ENCODE measurements at places on chromosomes 3 and 15. TPM values are rescaled to one million over a fixed set of nuclear protein-coding genes. Genes with fewer than 3 reads are reported as not detected.

Gene CCK
- total RNA-seq, result not detected

Gene FEZF2
- total RNA-seq, result not detected

Gene KCNH8
- not detected for total RNA-seq

Gene APBA2
- total RNA-seq, result 66.0 TPM

Gene TTC14
- 95.3 TPM for total RNA-seq

Gene CCDC54
- not detected for total RNA-seq

- H3K4me1 ChIP-seq, result peaks cover 6% of the 10 kb centered on the region
- DNase-seq, result no peak
- no peak overlapping the region for H3K4me3 ChIP-seq
- no peak overlapping the region for H3K27ac ChIP-seq
Measured at GRCh38 chr3:52851348-52851747, 16.5 kb upstream of the MUSTN1 start.

DNA sequence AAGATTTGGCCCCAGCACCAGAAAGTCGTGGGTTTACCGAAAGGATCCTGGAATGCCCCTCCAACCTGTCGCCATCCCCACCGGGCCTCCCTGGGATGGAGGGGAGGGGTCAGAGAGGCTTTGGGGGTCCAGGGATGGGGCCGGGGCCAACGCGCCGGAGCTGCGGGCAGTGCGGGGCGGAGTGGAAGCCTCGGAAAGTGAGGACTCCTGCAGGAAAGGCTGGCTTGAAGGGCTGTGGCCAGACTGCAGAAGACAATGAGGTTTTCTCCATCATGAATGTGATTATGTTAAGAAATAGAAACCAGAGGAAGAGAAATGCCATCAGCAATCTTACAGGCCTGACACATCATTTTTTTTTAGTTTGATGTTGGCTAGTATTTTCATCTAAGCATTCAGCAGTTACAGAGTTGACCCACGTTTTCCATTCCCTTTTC, 738 bp downstream of the YEATS2 start:
- DNase-seq, result peak; percentile 60
- peaks cover 14% of the 10 kb centered on the region for H3K36me3 ChIP-seq
- H3K4me1 ChIP-seq, result peaks cover 34% of the 10 kb centered on the region
- H3K4me3 ChIP-seq, result peak overlapping the region; percentile 90

- peaks cover 29% of the 10 kb centered on the region for H3K27me3 ChIP-seq
- no peak overlapping the region for H3K27ac ChIP-seq
- H3K4me1 ChIP-seq, result no peaks in the 10 kb centered on the region
- no peaks in the 10 kb centered on the region for H3K36me3 ChIP-seq
- no peak overlapping the region for H3K4me3 ChIP-seq
Measured at GRCh38 chr15:38408576-38408975, 45.4 kb upstream of the FAM98B start.

GRCh38 chr3:17936736-17937480, 194.5 kb upstream of the TBC1D5 start:
- DNase-seq, result no peak
- H3K4me3 ChIP-seq, result no peak overlapping the region
- H3K27me3 ChIP-seq, result peaks cover 12% of the 10 kb centered on the region
- H3K27ac ChIP-seq, result no peak overlapping the region

- H3K4me3 ChIP-seq, result no peak overlapping the region
- peaks cover 29% of the 10 kb centered on the region for H3K27me3 ChIP-seq
- DNase-seq, result no peak
- no peaks in the 10 kb centered on the region for H3K4me1 ChIP-seq
- no peaks in the 10 kb centered on the region for H3K36me3 ChIP-seq
Measured at GRCh38 chr3:171620825-171621434, 160.7 kb upstream of the TNIK start.

DNA sequence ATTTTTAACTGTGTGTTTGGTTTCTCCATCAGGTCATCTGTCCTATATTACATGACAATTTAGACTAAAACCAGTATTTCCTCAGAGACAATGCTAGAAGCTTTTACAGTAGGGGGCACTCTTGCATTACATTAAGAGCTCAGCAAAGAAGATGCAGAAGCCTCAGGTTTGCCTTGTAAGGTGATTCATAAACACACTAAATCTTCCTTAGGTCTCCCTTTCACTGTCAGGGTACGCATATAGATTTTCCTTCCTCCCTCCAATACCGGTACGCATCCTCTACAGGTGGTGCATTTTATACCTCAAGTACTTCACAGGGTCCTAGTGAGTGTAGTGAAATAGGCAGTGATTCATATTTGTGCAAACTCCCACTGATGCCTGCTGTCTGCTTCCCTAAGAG, 46.5 kb downstream of the CD86 start:
- peaks cover 14% of the 10 kb centered on the region for H3K4me1 ChIP-seq
- no peak for DNase-seq
- H3K36me3 ChIP-seq, result no peaks in the 10 kb centered on the region
- H3K4me3 ChIP-seq, result no peak overlapping the region
- no peaks in the 10 kb centered on the region for H3K27me3 ChIP-seq

GRCh38 chr15:40098489-40099261, 10.0 kb downstream of the BMF start:
- H3K4me3 ChIP-seq, result peak overlapping the region; percentile 55
- peaks cover 2% of the 10 kb centered on the region for H3K36me3 ChIP-seq
- peaks cover 44% of the 10 kb centered on the region for H3K4me1 ChIP-seq
- DNase-seq, result peak; percentile 75
- H3K27me3 ChIP-seq, result no peaks in the 10 kb centered on the region
- H3K27ac ChIP-seq, result peak overlapping the region; percentile 89

DNA sequence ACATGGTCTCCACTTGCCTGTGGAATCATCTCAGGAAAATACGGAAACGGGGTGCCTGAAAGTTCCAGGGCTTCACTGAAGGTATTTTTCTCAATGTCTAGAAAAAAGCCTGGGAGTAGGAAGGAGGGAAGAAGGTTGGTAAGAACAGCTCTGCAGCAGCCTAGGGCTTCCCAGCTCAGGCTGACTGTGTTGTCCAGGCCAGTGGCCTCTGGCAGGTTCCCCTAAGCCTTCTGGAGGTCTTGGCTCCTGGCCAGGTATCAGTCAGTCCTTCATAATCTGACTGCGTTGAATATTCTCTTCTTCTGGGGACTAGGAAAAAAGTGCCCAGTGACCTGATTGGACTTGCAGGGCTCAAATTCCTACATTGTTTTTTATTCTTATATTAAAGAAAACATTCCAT, 38.6 kb downstream of the SSR3 start:
- H3K36me3 ChIP-seq, result no peaks in the 10 kb centered on the region
- H3K4me3 ChIP-seq, result no peak overlapping the region
- H3K4me1 ChIP-seq, result peaks cover 10% of the 10 kb centered on the region

DNA sequence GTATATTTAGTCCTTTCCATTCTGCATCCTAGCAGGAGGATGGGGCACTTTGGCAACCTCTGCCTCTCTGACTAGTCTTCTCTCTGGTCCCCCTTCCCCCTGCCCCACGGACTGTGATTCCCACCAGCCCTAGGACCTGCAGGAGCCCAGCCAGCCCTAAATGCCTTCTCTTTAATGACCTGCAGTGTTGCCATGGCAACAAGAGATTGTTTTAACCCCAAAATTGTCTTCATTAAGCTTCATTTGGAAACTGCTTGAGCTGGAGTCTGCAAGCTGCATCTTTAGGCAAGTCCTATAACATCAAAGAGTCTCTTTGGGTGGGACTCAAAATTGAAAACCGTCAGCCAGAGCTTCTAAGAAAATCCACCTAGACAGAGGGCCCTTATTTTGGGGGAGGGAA, 59.7 kb upstream of the ANKRD34C start:
- H3K27me3 ChIP-seq, result peaks cover 6% of the 10 kb centered on the region
- H3K36me3 ChIP-seq, result no peaks in the 10 kb centered on the region
- no peak overlapping the region for H3K27ac ChIP-seq
- no peaks in the 10 kb centered on the region for H3K4me1 ChIP-seq
- DNase-seq, result no peak

DNA sequence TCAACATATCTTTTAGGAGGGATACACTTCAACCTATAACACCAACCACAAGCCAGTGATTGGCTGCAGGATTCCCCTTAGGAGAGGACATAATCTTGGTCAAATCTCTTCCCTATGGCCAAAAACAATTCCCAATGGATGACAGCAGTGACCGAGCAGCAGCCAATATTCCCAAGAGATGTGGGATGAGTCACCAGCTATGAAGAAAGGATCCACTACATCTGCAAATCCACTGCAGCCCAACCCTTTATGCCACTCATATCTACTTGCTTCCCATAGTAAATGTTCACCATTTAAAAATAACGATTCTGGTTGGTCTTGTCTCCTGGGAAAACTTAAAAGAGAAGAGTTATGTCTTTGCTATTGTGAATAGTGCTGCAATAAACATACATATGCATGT, 4.5 kb upstream of the IQCF5 start:
- no peaks in the 10 kb centered on the region for H3K36me3 ChIP-seq
- no peaks in the 10 kb centered on the region for H3K4me1 ChIP-seq

GRCh38 chr15:45164914-45165313, 22.9 kb downstream of the SHF start:
- H3K27ac ChIP-seq, result peak overlapping the region; percentile 69
- peak overlapping the region; percentile 40 for H3K4me3 ChIP-seq
- DNase-seq, result no peak
- H3K4me1 ChIP-seq, result peaks cover 12% of the 10 kb centered on the region
- H3K36me3 ChIP-seq, result no peaks in the 10 kb centered on the region
- no peaks in the 10 kb centered on the region for H3K27me3 ChIP-seq

GRCh38 chr3:146543461-146544001, 876 bp downstream of the PLSCR1 start:
- peak overlapping the region; percentile 100 for H3K4me3 ChIP-seq
- peaks cover 41% of the 10 kb centered on the region for H3K36me3 ChIP-seq
- H3K4me1 ChIP-seq, result peaks cover 59% of the 10 kb centered on the region
- DNase-seq, result no peak

All from activated naive CD8-positive, alpha-beta T cell treated with anti-CD3 and anti-CD28 coated beads, Interleukin-2, amount 10 ng/mL, durations not matched to agents 7 days and 5 days (primary cell).